ENCODE measurements at places on chromosomes 2 and 18. TPM values are rescaled to one million over a fixed set of nuclear protein-coding genes. Genes with fewer than 3 reads are reported as not detected.

DNA sequence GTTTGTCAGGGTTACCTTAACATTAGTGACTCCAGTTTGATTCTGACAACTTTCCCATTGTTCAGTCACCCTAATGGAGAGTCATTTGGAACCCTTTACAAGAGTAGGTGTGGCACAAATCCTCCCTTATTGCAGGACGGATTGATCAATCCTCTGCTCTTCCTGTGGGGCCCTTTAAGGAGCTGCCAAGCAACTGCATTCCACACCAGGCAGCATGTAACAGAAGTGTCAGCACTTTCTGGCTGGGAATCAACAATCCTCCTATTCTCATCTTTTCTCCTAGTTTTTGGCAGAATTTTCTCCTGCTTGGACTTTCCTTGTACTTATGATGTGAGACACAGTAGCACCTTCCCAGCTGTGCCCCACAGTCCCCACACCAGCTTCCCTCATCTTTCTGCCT, 177.8 kb downstream of the ST6GAL2 start:
- DNase-seq: no peak

DNA sequence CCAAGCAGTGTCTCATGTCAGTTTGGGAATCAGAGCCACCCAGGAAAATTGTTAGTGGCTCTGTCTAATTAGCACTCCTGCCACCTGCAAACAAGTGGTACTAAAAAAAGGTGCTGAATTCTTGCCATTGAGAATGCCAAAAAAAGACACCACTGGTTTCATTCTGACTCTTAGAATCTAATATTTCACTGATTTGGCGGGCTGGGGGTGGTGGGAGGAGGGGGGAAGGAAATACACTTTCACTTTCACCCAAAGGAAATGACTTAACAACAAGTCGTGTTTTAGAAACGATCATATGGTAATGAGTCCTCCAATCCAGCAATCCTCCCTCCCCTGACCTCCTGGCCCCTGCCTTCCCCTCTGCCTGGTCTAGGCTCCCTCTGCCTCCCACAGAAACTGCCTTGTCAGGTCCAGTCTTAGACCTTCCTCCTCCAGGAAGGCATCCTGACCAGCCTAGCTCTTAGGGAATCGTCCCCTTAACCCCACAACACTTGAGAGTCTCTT, 4.4 kb upstream of the KLHL29 start:
- DNase-seq: no peak

DNA sequence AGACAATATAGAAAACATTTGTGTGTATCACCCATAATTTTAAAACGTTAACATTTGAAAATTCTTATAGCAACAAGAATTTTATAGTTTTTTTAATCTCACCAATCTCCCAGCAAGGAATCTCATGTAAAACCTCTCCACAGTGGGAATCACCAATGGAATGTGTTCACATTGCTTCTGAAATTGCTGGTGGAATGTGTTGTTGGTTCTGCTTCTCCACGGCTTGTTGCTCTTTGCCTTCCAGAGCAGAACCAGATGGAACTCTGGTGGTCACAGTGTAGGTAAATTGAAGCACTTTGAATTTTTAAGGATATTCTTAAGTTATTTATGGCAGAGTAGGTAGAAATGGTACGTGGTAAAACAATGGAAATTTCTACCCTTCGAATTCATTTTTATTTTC, 35.1 kb downstream of the DCAF17 start:
- DNase-seq: no peak

The RBKS gene
- total RNA-seq: 2.3 TPM

The GREB1L gene
- 0.55 TPM for total RNA-seq

The TUBA4A gene
- total RNA-seq: 84.0 TPM
